ENCODE measurements at places on chromosomes 16 and 17.

GRCh38 chr16:876041-876335 lies 75.5 kb upstream of the GNG13 start:
- DNase-seq: no peak

DNA sequence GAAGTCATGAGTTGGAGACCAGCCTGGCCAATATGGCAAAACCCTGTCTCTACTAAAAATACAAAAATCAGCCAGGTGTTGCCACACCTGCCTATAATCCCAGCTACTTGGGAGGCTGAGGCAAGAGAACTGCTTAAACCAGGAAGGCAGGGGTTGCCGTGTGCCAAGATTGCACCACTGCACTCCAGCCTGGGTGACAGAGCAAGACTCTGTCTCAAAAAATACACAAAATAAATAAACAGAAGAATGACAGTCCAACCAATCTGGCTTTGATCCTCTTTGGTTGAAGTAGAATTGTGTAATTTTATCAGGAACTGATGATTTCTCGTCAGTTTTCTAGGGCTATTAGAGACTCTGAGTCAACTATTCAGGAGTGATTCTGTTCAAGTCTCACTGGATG lies 79.4 kb downstream of the SLC5A11 start:
- no peak for DNase-seq

- DNase-seq: no peak
Observed at GRCh38 chr17:9805769-9806168, 14.4 kb upstream of the DHRS7C start.

DNA sequence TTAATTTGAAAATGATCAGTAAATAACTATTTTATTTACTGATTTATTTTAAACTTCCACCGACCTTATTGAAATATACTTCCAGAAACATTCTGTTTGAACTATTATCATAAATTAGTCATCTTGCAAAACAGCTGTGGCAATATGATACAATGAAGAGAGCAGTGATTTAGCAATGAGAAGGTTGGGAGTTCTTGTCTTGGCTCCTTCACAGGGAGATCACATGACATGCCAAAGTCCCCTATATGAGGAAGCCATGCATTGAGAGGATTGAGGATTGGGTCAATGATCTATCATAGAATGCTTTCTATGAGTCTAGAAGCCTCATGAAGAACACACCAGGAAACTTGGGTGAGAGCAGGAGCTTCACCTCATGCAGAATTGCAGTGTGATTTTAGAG lies 222.7 kb downstream of the LGALS9B start:
- no peak for DNase-seq

DNA sequence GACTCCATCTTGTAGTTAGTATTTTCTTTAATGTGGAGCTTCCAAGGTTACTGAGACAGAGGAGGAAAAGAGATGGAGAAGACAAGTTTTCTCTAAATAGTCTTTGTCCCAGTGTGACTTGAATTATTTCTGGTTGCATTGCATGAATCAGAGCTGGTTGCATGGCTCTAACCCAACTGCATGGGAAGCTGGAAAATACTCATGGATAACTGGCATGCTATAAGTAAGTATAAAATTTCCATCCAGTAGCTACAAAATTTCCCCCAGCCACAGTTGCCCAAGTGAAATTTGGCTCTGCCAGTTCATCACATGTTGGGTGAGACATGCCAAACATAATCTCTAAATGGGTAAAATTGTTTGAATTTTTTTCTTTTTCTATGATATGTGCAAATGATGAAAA lies 1161.5 kb downstream of the CDH11 start:
- DNase-seq: no peak

GRCh38 chr17:14061666-14062560 lies 7.4 kb upstream of the COX10 start:
- DNase-seq: no peak

Data from NCI-H1417 treated with DMSO at 0.1 percent for 48 hours (cell line).